ENCODE measurements at places on chromosomes 4 and X.

DNA sequence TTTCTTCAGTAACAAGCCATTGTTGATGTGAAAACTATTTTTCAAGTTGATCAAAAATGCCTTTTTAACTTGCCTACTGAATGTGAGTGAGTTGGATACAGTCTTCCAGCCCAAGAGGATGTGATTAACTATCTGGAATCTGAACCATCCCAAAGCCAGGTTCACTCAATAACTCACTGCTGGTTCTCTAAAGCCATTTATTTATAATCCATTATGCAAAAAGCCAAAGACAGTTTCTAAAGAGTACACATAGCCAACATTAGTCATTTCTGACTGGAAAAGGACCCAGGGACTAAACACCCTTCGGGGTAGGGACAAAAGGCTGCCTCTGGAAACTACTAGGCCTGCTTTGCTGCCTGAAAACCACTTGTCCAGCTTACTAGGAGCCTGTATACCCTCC lies 109.6 kb downstream of the SHROOM4 start:
- no peak for DNase-seq

- DNase-seq, result no peak
These were observed 48.7 kb upstream of the STX18 start for GRCh38 chr4:4590546-4590945.

DNA sequence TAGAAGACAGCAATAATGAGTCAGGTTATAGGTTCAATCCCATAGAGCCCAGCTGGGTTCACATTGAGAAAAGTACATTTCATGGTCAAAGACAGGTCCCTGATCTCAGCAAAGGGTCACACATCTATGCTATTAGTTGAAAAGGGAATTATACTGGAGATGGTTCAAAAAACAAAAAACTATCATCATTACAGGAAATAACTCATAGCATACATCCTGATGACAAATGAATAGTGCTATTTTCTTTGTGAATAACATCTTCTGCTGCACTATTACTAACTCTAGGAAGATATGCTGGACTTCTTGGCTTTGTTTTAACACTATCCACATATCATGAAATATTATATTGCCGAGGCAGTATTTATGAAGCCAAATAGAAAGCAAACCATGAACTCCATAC lies 202.5 kb upstream of the MAB21L2 start:
- DNase-seq, result no peak

- DNase-seq, result no peak
These were observed 37.3 kb downstream of the GBA3 start for GRCh38 chr4:22730021-22730420.

GRCh38 chr4:61532336-61533000 lies 332.3 kb downstream of the ADGRL3 start:
- no peak for DNase-seq

DNA sequence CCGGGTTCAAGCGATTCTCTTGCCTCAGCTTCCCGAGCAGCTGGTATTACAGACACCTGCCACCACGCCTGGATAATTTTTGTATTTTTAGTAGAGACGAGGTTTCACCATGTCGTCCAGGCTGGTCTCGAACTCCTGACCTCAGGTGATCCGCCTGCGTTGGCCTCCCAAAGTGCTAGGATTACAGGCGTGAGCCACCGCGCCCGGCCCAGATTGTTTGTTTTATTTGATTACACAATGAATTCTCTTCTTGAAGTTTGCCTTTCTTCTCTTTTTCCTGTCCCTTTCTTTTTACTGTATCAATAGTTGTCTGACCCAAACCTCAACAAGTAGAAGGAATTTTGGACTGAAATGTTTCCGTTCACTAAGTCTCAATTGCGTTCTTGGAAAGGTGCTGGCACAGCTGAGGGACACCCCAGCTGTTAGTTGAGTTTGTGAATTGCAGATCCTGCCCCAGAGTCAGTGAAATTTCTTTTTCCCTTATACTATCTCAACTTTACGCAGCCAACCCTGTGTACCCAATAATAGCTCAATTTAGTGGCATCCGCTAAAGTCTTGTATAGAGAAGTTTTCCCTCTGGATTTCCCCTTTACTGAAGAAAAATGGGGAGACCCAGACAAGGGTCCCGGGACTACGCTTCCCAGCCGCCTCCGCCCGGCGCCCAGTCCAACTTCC lies 639 bp upstream of the MTM1 start:
- no peak for DNase-seq

DNA sequence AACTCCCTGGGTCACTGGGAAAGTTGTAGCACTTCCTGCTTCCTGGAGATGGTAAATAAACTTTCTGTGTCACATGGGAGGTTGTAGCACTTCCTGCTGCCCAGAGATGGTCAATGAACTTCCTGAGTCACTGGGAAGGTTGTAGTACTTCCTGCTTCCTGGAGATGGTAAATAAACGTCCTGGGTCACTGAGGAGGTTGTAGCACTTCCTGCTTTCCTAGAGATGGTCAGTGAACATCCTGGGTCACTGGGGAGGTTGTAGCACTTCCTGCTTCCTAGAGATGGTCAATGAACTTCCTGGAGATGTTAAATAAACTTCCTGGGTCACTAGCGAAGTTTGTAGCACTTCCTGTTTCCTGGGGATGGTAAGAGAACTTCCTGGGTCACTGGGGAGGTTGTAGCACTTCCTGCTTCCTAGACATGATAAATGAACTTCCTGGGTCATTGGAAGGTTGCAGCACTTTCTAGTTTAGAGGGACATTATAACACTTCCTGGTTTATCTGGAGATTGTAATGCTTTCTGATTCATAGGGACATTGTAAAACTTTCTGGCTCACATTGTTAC lies 62.3 kb upstream of the CD99 start:
- no peak for DNase-seq

GRCh38 chr4:181959121-181959520 lies 284.1 kb upstream of the TENM3 start:
- no peak for DNase-seq

DNA sequence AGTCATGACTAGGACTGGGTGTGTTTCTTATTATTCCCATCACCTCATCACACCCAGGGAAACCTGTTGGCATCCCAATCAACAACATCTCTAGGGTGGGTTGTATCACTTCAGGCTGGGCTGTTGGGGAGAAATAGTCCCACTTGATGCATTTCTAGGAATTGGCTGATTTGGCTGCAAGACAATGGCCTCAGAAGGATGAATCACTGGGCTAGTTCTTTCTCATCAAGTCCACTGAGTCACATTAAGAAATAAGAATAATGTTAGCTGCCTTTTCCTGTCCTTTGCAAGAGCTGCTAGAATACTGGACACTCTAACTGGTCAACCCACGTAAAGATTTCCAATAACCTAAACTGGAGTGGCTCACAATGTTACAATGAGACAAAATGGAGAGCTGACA lies 104.2 kb downstream of the CHRDL1 start:
- DNase-seq, result no peak

DNA sequence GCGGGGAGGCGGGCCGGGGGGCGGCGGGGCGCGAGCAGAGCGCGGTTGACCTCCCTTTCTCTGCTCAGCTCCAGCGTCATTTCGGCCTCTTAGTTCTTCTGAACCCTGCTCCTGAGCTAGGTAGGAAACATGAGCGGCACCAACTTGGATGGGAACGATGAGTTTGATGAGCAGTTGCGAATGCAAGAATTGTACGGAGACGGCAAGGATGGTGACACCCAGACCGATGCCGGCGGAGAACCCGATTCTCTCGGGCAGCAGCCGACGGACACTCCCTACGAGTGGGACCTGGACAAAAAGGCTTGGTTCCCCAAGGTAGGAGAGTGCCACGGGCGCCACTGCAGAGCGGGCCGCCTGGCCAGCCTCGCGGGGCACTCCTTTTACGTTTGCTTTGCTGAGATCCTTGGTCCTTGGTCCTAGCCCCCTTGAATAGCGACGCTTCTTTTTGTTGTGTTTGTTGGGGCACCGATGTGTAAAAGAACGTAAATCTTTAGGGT lies at the start of gene HTATSF1:
TSS of gene HTATSF1 (plus strand) at position 37 of the 497 bp plus-strand sequence. CDS start at position 130, 93 bp downstream.
- no peak for DNase-seq

- DNase-seq, result no peak
These were observed 536.8 kb upstream of the GALNT7 start for GRCh38 chr4:172631832-172632231.

GRCh38 chrX:41014776-41015360 lies 70.4 kb upstream of the USP9X start:
- DNase-seq, result no peak

Measured in activated T-helper 1 cell treated with Interleukin-2 at 50 U/mL for 16 hours (primary cell).